ENCODE measurements at places on chromosomes 7 and 10.

DNA sequence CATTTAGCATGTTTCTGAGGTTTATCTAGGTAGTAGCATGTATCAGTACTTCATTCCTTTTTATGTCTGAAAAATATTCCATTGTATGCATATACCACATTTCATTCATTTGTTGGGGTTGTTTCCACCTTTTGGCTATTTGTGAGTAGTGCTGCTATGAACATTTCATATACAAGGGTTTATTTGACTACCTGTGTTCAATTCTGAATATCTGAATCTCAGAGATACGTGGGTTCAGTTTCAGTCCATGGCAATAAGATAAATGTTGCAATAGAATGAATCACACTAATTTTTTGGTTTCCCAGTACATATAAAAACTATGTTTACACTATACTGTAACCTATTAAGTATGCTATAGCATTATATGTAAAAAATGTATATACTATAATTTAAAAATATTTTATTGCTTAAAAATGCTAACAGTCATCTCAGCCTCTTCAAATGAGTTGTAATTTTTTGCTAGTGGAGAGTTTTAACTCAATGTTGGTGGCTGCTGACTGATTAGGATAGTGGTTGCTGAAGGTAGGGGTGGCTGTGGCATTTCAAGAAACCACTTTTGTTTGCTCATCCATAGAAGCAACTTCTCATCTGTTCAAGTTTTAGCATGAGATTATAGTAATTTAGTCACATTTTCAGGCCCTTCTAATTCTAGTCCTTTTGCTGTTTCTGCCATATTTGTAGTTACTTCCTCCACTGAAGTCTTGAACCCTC lies 13.9 kb downstream of the PLEKHA1 start:
- no peak for DNase-seq

- DNase-seq = peak; percentile 72
Measured at GRCh38 chr10:67788028-67788886, 49.7 kb downstream of the DNAJC12 start.

GRCh38 chr10:113552014-113552413 lies 839 bp upstream of the HABP2 start:
- DNase-seq = no peak

DNA sequence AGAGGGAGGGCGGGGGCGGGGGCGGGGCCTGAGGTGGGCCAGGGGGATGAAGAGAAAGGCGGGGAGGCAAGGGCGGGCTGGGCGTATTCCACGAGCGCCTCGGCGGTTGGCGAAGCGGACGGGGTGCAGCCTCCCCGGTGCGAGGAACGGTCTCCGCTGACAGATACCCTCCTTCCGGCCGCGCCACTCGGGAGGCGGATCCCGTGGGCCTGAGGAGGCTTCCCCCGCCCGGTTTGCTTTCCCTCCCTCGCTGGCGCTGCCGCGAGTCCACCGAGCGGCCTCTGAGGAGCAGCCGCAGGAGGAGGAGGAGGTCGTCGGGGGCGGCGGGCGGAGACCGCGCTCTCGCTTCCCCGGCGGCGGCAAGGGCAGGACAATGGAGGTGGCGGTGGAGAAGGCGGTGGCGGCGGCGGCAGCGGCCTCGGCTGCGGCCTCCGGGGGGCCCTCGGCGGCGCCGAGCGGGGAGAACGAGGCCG lies at the start of gene TRIM24:
Gene TRIM24 (plus strand): TSS at position 84 of the 473 bp plus-strand sequence. CDS start 290 bp downstream, at position 374.
- no peak for DNase-seq

GRCh38 chr10:88841316-88842111 lies 10.1 kb downstream of the ANKRD22 start:
- DNase-seq = no peak

- no peak for DNase-seq
Measured at GRCh38 chr7:121479466-121479865, 83.4 kb upstream of the FAM3C start.

DNA sequence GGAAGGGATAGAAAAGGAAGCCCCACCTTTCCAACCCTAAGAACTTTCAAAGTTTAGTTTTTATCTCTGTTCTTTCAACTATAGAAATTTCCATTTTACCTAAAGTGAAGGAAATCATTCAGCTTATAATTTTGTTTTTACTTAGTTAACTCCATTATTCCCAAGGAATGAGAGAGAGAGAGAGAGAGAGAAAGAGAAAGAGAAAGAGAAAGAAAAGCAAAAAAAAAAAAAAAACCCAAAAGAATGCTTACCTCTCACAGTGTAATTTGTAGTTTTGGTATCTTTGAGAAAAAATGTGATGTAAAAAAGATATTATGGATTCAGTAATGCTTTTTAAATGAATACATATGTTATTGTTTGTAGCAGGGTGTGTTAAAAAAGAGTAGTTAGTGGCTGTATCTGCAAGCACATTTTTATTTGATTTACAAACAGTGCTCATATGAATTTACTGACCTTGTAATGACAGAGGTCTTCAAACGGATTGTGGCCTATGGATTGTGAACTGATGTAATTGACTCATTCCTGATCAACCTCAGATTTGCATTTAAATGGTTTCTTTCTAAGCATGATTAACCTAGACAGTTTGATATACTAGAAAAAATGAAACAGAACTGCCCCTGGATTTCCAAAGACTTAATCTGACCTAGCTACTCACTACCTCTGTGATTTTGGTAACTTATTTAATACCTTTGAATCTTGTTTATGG lies 64.9 kb downstream of the LCOR start:
- no peak for DNase-seq

All from activated T-cell treated with anti-CD3 and anti-CD28 coated beads for 4 hours (primary cell).